ENCODE measurements at places on chromosomes 13 and 19.

DNA sequence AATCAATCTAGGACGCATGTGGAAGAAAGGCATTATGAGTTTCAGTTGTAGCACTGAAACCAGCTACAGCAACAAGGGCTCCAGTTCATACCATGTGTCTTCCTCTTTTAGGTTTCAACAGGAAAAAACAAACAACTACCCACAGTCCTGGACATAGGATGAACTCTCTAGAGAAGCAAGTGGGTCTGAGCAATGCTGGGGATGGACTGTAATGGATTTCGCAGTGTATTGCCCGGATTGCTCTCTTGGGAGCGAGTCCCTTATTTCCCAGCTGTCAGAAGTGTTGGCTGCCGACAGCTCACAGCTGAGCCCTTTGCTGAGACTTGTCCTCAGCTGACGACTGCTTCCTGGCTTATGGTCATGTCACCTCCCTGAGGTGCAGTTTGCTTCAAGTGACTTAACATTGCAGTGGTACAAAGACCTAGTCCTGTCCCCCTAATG, 12.1 kb upstream of the MYCBP2 start:
- no peak for DNase-seq

DNA sequence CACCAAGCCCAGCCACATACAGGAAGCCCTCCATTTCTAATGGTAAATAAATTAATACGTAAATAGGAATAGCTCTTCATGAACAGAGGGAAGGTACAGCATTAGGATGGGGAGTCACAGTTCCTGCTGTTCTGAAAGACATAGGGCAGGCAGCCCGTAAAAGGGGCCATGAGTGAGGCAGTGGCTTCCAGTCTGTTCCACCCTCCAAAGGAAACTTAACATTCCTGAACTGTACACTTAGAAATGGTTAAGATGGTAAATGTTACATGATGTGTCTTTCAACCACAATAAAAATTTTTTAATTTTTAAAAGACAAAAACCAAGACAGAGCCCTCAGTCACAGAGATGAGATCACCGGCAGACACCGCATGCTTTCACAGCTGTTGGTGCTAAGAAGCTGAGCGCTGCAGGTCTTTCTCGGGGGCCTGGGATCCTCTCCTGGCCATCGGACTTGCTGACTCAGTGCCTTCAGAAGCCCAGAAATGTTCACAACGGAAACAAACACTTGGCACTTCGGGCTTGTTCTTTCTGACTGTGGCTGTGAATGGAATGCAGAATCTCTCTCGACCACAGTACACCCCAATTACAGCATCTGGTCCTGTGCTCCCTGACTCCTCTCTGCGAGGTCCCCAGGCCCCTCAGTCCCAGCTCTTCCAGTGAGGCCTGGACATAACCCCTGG, 36.4 kb downstream of the EPS15L1 start:
- no peak for DNase-seq

GRCh38 chr13:39815345-39816111, 160.1 kb downstream of the COG6 start:
- no peak for DNase-seq

- no peak for DNase-seq
Observed at GRCh38 chr19:30647891-30648720, 275.9 kb downstream of the ZNF536 start.

- DNase-seq = no peak
Observed at GRCh38 chr13:44498502-44498901, 77.6 kb downstream of the TSC22D1 start.

- DNase-seq = no peak
Observed at GRCh38 chr13:30845297-30846214, 60.5 kb upstream of the MEDAG start.

- DNase-seq = no peak
Observed at GRCh38 chr19:43502419-43502976, 2.0 kb downstream of the PHLDB3 start.

- no peak for DNase-seq
Observed at GRCh38 chr13:105291987-105292386, 1243.5 kb downstream of the EFNB2 start.

- no peak for DNase-seq
Observed at GRCh38 chr19:56261145-56261544, 11.4 kb upstream of the EDDM13 start.

- DNase-seq = no peak
Observed at GRCh38 chr19:17041976-17042375, 15.4 kb upstream of the CPAMD8 start.

GRCh38 chr13:50979187-50979586, 69.6 kb downstream of the RNASEH2B start:
- no peak for DNase-seq

- DNase-seq = no peak
Observed at GRCh38 chr19:16600824-16601223, 27.2 kb downstream of the MED26 start.

- DNase-seq = no peak
Observed at GRCh38 chr13:42474954-42475353, 99.0 kb upstream of the TNFSF11 start.

DNA sequence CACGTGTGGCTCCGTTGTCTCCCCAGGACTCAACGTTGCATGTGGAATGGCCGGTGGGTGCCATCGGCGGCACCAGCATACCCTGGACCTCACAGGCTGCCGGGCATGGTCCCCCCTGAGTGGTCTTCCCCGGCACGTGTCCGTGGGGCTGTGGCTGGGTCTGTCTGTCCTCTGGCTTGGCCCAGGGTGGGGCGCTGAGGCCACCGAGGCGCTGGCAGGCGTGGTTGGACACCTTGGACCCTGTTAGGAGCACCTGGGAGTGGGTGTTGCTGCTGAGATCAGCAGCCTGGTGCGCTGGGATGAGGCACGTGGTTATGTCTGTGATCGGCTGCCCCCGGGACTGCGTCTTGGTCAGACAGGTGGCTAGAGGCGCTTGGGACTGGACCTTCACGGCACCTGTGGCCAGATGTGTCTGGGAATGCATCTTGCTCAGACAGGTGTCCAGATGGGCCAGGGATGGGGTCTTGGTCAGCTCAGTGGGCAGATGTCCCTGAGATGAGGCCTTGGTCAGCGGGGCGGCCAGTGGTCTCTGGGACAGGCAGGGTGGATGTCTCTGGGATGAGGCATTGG, 9.2 kb downstream of the IQCN start:
- DNase-seq = no peak

DNA sequence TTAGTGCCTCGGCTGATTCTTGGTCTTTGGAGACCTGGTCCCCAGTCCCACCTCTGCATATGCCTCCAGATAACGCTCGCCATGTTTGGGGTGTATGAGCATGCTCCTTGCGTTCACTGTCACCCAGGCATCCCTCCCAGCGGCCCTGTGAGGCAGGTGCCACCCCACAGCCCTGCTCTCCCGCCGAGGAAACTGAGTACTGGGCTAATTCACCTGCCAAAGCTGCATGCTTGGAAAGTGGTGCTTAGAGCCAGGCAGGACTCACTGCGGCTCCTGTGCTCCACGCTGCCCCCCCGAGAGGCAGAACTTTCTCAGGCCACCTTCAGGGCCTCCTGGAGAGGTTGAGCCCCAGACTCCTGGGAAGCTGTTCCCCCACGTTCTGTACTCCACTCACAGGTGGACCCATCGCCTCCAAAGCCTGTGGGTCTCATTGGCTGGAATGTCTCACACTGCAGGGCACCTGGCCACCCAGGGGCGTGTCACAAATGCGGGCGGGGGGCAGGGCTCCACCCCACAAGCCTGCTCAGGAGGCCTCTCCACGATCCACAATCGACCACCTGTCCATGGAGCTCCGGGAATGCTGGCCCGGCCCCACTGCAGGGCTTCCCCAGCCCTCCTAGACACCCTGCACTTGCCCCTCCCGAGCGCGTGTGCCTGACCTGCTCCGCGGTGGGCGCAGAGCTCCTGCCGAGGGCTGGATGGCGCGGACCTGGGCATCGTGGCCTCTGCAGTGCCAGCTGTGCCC, 64.6 kb downstream of the ATP11A start:
- no peak for DNase-seq

GRCh38 chr19:5407356-5407755, 47.9 kb upstream of the ZNRF4 start:
- DNase-seq = no peak

DNA sequence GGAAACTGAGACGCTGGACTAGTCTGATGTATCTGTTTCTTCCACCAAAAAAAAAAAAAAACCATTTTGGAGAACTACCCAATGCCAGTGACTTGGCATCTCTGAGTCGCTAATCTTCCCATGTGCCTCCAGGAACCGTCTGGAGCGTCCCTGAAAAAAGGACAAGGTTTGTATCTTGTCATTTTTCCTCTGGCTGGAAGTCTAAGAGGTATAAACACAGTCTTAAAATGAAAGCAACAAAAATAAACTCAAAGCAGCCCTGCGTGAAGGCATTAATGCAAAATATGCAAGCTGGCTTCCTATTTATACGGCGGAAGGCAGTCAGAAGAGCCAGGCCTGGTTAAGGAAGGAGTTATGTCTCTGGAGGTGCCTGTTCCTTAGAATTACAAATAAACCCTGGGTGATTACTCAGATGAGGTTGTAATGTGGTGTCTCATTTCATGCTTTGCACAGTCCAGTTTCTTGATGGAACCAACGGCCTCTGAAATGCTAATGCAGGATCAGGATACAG, 20.3 kb downstream of the ACTN4 start:
- no peak for DNase-seq

DNA sequence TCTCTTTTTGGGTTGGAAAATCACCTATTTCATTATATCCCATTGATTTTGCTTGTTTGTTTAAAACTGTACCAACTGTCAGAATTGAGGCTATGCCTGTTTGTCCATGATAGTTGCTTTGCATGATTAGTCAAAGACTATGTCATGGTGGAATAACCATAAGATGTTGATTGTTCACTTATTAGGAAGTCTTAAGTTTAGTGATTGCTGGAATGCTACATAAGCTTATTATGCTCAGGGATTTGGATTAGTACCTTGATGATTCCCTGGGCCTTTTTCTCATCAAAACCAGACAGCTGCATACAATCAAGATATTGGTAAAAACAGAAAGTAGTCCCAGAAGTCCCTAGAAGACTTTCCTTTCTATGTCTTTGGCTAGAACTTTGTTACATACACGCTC, 954.7 kb downstream of the PCDH9 start:
- no peak for DNase-seq

- DNase-seq = no peak
Observed at GRCh38 chr13:111864566-111864965, 202.4 kb upstream of the SOX1 start.

DNA sequence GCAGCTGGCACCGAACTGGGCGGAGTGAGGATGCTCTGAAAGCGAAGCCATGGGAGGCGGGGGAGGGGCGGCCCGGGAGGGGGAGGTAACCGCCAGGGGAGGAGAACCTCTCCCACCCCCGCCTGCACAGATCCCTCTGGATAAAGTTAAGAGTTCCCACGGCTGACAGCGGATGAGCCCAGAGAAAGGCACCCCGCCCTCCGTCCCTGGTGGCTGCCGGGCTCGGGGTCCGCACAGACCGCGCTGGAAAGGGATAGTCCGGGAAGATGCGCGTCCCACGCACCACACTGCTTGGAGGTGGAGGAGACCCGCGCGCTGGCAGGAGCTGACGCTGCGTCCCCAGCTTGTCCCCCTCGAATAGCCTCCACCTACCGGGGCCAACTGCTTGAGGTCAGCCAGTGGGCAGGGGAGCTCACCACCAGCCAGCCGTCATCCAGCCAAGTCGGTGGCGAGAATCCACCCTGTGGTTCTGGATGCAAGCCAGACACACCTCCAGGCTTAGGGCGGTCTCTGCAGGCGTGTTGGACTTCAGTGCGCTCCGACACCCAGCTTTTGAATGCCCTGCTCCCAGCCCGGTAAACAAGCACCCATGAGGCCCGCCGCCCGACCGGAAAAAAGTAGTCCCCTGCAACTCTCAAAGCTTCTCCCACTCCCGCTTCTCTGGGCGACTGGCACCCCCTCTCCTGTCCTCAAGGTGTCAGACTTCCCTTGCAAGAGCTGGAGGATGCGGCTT, at the start of gene TRPC4:
TRPC4 (minus strand) TSS at position 17 of the 733 bp plus-strand sequence. CDS start 86,439 bp downstream, outside the sequence.
- DNase-seq = no peak

DNA sequence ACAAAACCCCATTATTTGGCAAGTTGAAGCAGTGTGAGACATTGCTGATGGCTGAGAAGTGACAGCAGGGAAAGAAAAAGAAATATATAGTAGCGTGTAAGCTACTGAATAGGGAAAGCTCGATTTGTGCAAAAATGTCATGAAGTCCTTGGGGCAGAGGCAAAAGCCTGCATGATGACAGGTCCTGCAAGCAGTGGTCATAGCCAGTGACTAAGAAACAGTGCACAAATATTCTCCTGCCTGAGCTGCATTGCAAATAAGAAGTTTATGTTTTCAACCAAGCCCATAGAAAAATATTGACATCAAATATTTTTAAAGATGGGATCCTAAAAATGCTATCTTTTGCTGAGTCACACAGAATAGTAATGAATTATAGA, 270.0 kb downstream of the SLITRK6 start:
- no peak for DNase-seq

- no peak for DNase-seq
Observed at GRCh38 chr19:17424743-17425365, 5.0 kb downstream of the MVB12A start.

DNA sequence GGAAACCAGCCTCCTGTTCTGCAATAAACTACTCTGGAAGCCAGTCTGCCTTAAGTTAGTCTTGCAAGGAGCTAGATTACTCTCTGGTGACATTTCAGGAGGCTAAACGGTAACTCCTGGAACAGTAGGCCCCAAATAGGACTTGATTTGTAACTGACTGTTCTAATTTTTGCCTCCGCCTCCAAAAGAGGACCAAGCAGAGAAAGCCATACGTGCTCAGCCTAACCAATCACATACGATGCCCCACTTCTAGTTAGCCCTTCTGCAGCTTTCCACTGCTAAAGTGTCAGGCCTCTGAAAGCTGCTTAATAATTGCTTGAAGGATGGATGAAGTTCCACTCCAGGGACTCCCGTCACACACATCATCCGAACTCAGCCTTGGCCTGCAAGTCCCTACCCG, 744 bp downstream of the ZNF805 start:
- no peak for DNase-seq

DNA sequence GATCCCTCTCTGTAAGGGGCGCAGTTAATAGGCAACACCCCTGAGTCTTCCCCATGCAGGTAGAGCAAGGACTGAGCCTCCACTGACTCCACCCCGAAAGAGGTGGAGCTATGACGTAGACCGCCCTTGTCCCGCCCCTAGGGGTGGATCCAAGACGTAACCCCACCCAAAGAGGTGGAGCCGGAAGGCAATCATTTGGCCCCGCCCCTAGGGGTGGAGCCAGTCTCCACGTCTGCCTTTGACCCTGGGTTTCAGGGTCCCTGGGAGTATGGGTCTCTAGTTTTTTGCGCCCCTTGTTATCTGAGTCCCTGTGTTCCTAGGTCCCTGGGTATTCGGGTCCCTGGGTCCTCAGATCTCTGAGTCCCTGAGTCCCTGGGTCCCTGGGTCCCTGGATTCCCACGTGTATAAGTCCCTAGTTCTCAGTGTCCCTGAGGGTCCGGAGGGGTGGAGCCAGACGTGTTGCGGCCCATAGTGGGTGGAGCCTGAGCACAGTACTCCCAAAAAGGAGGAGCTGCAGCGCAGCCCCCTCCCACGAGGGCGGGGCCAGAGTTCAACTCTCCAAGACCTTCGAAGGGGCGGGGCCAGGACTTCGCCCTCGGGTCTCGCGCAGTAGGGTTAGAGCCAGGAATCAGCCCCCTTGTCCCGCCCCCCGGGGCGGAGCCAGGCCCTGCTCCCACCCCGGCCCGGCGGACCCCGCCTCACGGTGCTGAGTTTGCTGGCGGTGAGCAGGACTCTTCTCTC, 5.3 kb downstream of the DENND1C start:
- DNase-seq = no peak

- no peak for DNase-seq
Observed at GRCh38 chr13:25872481-25873241, 179.2 kb downstream of the SHISA2 start.

- DNase-seq = no peak
Observed at GRCh38 chr19:55670280-55671053, 4.6 kb upstream of the EPN1 start.

GRCh38 chr13:32428581-32429432, 877 bp upstream of the N4BP2L1 start:
- no peak for DNase-seq
